Brain pericyte (primary cell): ENCODE measurements at places on chromosomes 1 and 21.

- DNase-seq: no peak
These were observed 34.2 kb downstream of the KRTAP10-1 start for GRCh38 chr21:44505673-44506278.

- DNase-seq: no peak
These were observed 41.1 kb downstream of the ZNF678 start for GRCh38 chr1:227604446-227604845.

DNA sequence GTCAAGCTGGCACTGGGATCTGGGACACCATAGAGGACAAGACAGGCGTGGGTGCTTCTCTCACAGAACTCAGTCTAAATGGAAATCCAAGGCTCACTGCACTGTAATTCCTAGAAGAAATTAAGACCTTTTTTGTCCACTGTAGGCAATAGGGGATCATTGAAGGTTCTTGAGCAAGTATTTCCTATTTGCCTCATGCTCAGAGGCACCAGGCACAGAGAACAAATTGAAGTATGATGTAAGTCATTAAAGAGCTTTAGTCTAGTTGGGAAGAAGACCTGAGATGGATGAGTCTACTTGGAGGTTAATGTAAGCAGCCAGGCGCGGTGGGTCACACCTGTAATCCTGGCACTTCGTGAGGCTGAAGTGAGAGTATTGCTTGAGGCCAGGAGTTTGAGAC, 34.6 kb downstream of the EIF2D start:
- no peak for DNase-seq

- no peak for DNase-seq
These were observed 18.8 kb downstream of the IRF2BP2 start for GRCh38 chr1:234591131-234591530.

DNA sequence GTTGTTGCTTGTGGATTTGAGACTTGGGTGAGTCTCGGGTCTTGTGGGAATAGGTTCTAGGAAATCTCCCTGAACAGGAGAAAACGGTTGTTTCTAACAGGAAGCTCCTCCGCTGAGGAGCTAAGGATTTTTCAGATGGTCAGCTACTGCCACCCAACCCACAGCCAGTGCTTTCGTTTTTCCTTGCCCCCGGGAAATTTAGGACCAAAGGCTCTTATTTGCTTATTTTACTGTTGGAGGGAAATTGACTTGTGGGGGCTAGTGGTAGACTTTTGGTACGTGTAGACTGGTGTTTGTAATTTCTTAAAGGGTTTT, 792 bp downstream of the SNX7 start:
- no peak for DNase-seq

DNA sequence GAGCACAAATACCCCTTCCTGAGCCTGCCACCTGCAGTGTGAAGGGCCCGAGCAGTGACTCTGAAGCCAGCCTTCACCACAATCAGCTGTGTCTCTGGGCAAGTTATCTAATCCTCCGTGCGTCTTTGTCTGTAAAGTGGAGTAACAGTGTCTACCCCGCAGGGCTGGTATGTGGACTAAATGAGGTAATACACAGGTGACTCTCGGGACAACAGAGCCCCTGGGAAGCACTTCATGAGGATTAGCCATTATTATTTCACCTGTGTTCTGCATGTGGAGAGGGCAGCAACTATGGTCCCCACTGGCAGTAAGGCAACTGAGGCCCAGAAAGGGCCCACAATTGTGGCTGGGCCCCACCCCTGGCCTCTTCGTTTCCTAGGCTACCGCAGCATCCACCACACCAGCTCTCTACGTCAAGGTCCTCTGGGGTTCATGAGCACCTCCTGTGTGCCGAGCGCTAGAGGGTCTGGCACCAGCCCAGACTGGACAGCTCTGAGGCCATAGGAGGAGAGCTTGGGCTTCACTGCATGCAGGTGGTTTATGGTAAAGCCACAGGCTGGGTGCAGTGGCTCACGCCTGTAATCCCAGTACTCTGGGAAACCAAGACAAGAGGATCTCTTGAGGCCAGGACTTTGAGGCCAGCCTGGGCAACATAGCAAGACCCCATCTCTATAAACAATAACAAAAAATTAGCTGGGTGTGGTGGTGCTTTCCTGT, 41.3 kb upstream of the LRP8 start:
- DNase-seq: no peak

GRCh38 chr1:225713281-225713680, 60.4 kb upstream of the ENAH start:
- no peak for DNase-seq

DNA sequence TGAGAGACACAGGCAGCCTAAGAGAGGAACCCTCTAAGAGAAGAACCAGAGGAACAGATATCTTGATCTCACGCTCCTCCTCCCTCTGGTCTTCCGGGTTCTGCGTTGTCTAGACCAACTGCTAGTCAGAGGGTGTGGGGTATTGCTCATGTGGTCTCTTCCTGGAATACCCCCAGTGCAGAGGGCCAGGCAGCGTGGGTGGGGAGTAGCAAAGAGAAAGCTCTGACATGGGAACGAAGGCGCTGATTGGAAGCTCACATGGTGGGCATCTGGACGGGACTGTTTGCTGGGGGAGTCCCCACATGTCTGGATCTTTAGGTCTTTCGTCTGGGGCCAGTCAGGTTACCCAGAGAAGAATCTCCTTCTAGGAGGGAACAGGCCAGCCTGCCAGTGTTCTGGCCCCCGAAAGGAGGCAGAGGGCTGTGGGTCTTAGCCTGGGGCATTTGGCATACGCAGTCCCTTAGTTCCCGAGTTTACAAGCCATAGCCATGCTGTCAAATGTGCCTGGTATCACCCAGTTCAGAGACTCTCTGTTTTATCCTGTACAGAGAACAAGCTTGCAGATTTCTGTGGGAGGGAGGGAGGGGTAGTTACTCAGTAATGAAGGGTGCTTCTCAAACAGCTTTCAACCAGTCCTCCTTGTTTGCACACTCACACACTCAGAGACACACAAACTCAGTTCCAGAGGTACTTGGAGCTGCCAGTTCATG, 18.3 kb upstream of the IL6R start:
- no peak for DNase-seq

- DNase-seq: no peak
These were observed 12.3 kb downstream of the ATG4C start for GRCh38 chr1:62796221-62796620.

GRCh38 chr1:58249737-58250586, 296.6 kb downstream of the OMA1 start:
- DNase-seq: no peak

DNA sequence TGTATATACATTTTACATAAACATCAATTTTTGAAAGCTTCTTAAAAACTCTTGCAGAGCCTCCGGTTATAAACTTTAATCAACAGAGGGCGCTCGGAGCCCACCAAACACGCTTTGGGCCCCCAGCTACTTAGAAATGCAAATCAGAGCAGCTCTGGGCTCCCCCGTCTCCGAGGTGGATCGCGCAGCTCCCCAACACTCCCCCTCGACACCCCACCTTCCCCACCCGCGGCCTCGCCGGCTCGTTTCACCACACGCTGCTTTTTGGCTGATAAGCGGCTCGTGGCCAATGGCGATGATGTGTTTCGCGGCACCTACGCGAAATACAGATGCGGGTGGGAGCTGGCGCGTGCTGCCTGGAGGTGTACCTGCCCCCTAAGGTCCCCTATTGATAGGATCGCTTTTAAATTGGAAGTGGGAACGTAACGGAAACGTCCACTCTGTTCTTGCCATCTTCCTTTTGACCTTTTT, 1.7 kb upstream of the KIF26B start:
- DNase-seq: no peak

- no peak for DNase-seq
These were observed 107.8 kb downstream of the EDEM3 start for GRCh38 chr1:184646824-184647223.

DNA sequence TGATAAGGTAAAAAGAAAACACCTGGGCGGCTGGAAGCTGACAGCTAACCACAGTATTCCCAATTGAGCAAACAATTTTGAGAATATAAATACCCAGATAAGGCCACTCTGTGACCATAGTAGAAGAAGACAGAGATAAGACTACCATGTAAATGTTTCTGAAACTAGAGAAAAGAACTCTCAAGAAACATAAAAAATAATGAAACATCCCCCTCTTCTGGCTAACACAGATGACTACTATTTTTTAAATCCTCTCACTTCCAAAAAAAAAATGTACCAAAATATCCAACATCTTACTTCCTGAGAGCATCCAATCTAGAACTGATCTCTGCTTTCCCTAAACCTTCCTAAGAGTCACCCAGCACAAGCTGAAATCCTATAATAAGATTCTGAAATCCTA, 125.9 kb downstream of the HFM1 start:
- DNase-seq: no peak

DNA sequence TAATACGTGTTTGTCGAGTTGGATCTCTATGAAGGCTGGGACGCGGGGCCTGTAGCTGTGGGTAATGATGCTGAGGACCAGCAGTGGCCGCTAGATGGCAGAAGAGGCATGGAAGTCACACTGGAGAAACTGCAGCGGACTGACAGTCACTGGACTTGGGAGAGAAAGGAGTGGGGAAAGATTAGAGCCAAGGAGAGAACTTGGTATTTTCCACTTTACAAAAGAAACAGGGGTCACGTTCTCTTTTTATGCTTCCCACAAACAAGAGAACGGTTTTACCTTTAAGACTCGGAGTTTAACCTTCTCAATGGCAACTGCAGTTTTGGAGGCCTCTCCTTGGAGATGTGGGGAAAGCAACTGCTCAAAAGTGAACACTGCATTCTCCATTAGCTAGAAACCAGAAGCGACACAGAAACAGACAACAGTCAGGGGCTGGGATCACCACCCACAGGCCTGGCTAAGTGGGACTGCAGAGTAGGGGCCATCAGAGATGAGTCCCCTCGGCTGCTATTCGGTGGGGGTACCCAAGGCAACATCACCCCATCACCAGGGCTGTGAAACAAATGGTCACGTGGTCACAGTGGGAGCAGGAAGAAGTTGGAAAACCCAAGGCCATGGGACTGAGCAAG, 51.1 kb upstream of the EDEM3 start:
- DNase-seq: peak; percentile 57

- no peak for DNase-seq
These were observed 14.7 kb downstream of the CLSTN1 start for GRCh38 chr1:9809100-9809510.

GRCh38 chr1:198919667-198920398, 281.0 kb downstream of the PTPRC start:
- DNase-seq: no peak

DNA sequence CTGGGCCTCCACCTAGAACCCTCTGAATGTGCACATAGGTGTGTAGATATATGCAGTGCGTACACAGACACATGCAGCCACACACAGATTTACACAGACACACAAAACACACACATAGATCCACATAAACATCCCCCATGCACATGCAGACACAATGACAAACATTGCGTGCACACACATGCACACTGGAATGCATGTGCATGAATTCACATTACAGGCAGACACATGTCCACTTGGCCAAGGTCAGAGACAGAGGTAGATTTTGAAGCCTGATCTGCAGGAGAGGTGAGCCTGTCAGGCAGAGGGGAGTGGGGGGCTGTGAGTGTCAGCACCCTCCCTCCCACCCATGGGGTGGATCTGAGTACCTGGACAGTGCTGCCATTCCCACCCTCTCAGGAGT, 338.5 kb downstream of the PTPRU start:
- DNase-seq: no peak

GRCh38 chr1:8259498-8260290, 58.2 kb upstream of the SLC45A1 start:
- DNase-seq: no peak

- DNase-seq: no peak
These were observed 189.0 kb downstream of the PLPP3 start for GRCh38 chr1:56390232-56390867.

- no peak for DNase-seq
These were observed 43.3 kb downstream of the URB2 start for GRCh38 chr1:229669333-229669732.

- DNase-seq: no peak
These were observed 687 bp upstream of the SEMA6C start for GRCh38 chr1:151147132-151147503.

DNA sequence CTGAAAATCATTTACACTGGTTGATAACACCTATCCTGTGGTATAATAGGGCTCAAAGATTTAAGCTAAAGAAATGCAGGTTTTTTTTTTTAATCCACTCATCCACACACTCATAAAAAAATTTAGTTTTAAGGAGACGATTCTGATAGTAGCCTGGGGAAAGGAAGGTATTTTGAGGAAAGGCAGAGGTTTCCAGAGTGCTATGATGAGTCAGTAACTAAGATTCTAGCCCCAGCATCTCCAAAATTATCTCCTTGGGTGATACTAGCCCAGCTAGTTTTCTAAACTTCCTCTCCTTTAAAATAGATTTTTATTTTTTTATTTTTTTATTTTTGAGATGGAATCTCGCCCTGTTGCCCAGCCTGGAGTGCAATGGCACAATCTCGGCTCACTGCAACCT, 20.7 kb downstream of the ASAP3 start:
- no peak for DNase-seq

DNA sequence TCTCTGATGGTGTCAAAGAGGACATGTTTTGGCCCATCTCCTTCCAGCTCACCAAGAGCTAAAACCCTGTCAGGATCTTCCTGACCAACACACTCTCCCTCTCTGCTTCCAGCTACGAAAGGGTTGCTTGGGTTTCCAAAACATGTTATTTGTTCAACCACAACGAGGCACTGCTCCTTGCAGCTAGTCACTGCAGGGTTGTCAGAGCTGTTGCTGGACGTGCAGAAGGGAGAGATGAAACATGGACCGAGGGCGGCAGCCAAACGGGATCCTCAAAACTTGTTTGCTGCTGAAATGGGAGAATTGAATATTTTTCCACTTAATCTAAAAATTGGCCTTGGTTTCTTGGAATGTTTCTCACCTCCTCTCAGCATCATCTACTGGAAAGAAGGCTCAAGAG, 12.4 kb downstream of the ZBTB18 start:
- no peak for DNase-seq

- no peak for DNase-seq
These were observed 105.4 kb upstream of the GORAB start for GRCh38 chr1:170426596-170426995.

DNA sequence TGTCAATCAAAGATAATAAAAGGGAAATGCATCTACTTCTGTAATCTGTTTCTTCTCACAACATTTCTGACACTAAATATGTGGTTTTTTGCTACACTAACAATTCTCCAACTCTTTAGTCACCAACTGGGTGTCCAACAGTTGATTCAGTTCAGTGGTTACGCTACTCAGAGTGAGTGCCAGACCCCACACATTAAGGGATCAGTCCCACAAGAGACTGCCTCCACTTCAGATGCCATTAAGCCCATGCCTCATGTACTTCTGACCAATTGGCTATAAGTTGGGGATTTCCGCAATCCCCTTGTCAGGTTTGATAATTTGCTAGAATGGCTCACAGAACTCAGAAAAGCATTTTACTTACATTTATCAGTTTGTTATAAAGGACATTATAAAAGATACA, 28.4 kb downstream of the RNF2 start:
- no peak for DNase-seq

- DNase-seq: no peak
These were observed 953 bp downstream of the TRIM46 start for GRCh38 chr1:155174324-155175280.
